ENCODE measurements at places on chromosomes 7 and 10.

DNA sequence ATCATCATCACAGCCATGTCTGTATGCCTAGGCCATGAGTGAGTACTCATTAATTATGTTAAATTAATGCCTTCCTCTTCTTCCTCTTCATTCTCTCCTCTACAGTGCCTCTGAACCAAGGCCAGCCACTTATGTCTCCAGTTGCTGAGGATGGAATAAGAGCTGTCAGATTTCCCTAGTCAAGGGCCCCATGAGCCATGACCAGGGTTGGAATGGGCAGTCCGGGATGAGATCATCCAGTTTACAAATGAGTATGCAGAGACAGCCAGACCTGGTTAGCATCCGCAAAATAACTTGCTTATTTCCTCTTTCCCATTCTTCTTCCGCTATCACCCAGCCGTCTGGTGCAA lies 342.7 kb downstream of the GRID1 start:
- no peak for DNase-seq

DNA sequence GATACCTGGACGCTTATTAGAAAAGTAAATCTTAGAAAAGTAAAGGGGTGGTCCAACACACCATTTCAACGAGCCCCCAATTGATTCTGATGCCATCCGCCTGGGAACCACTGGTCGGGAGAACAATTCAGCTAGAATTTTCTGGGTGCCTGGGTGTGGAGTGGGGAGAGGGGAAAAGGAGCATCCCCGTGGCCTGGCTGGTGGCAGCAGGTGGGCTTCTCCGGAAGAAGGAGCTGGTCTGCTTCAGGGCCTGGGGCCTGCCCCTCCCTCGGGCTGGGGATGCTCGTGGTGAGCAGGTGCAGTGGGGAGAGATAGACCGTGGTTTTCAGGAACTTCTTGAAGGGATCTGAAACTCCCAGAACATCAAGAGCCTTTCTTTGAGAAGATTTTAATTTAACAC lies 39.9 kb upstream of the DUSP5 start:
- DNase-seq = no peak

- DNase-seq = no peak
Measured at GRCh38 chr10:82221601-82222149, 346.7 kb downstream of the NRG3 start.

- no peak for DNase-seq
Measured at GRCh38 chr10:1657479-1657878, 79.8 kb downstream of the ADARB2 start.

DNA sequence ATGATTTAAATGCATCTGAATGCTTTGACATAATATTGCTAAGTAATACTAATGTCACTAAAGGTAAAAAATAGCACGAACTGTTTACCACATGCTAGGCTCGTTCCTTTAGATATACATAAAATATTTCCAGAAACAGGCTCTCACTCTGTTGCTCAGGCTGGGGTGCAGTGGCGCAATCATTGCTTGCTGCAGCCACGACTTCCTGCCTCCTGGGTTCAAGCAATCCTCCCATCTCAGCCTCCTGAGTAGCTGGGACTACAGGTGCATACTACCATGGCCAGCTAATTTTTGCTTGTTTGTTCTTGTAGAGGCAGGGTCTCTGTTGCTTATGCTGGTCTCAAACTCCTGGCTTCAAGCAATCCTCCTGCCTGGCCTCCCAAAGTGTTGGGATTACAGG lies 183.3 kb downstream of the SGMS1 start:
- DNase-seq = no peak

DNA sequence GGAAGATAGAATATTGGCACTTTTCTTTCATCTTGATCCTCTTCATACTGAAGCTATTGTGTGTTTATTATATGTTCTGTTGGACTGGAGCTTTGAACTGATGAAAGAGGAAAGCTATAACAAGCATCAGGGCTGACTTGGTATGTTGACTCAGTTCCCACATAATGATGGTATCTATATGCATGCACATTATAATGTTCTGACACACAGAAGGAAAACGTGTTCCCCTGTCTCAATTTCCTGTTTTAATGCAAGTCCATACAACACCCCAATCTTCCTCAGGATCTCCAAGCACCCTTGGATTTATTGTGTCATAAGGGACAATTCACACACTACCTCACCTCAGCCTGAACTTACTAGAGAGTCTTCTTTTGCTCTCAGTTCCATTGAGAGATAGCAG lies 8.3 kb upstream of the WASL start:
- DNase-seq = no peak

DNA sequence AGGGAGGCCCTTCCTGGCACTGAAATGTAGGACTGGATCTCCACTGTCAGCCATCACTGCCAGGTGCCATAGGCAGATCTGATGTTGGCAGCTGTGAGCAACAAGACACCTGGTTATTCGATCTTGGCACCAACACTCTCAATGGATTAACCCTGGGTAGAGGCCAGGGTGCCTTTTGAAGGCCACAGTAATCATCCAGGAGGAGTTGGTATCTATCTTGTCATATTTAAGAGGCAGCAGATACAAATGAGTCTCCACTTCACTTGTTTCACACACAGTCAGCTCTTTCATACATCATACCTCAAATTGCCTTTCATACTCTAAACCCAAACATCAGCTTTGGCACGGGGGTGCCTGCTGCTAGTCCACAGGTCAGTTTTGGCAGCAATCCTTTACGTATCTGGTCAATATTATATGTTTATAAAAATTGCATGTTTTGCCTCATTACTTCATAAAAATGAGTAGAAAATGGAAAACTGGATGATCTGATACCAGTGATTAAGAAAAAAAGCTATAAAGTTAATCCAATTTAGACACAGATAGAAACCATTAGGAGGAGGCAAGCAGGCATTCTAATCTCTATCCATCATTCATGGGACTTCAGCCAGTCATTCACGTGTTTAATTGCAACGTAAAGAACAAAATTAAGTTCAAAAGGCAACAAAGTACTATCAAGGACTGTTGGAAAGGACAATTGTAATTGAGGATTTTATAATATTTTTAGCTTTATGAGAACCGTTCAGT lies 12.7 kb upstream of the CACUL1 start:
- no peak for DNase-seq

GRCh38 chr10:6013413-6014192 lies 36.3 kb upstream of the IL15RA start:
- DNase-seq = no peak

DNA sequence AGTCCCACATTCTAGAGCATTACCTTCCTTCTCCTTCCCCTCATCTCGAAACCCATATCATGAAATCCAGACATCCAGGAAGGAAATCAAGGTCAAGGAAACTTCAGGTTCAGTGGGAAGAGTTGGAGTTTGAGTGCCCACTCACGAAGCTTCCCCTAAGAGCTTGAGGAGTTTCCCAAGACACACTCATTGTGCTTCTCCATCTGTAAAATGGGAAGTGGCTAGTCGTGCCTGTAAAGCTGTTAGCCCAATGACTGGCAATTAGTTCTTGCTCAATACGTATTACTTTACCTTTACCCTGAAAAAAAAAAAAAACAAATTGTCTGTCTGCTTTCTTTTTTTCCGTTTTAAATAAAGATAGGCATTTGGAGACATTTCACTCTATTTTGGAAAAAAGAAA lies 42.3 kb downstream of the GPAM start:
- DNase-seq = no peak

Data from activated CD4-positive, alpha-beta T cell treated with anti-CD3 and anti-CD28 coated beads, Interleukin-2, amount 50 U/mL, for 16 hours (primary cell).